ENCODE measurements at places on chromosomes 5 and 9. TPM values are rescaled to one million over a fixed set of nuclear protein-coding genes. Genes with fewer than 3 reads are reported as not detected.

DNA sequence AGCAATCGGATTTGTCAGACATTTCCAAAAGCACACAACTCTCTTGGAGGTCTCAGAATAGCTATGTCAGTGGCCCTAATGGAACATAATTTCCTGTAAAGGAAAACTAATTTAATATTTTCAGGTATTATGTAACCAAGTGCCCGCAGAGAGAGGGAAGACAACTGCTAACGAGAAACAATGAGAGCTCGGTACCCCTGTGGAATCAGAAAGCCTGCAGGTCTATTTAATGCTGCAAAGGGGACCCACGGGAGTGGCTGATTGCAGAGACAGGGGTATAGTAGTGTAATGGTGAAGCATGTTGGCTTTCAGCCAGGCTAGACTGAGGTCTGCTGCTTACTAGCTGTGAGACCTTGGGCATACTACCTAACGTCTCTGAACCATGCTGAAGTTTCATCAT, 508.1 kb upstream of the BRINP1 start:
- no peak for DNase-seq

GRCh38 chr5:91591076-91591475, 208.0 kb upstream of the ARRDC3 start:
- no peak for DNase-seq

DNA sequence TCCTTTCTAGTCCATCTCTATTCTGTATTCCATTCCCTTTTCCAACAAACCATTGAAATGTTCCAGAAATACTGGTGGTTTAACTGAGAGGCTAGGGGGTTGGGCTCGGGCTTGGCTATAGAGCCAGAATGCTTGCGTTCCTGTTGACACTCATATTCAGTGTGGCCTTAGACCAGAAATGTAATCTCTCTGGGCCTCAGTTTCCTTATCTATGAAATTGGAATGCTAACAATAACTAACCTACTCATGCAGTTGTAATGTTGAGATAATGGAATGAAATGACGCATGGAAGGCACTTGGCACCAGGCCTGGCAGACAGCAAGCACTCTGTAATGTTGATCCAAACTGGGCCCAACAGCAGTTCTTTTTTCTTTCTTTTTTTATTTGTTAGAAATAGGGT, 26.8 kb downstream of the JADE2 start:
- no peak for DNase-seq

- no peak for DNase-seq
Observed at GRCh38 chr5:96285823-96286222, 147.2 kb downstream of the PCSK1 start.

DNA sequence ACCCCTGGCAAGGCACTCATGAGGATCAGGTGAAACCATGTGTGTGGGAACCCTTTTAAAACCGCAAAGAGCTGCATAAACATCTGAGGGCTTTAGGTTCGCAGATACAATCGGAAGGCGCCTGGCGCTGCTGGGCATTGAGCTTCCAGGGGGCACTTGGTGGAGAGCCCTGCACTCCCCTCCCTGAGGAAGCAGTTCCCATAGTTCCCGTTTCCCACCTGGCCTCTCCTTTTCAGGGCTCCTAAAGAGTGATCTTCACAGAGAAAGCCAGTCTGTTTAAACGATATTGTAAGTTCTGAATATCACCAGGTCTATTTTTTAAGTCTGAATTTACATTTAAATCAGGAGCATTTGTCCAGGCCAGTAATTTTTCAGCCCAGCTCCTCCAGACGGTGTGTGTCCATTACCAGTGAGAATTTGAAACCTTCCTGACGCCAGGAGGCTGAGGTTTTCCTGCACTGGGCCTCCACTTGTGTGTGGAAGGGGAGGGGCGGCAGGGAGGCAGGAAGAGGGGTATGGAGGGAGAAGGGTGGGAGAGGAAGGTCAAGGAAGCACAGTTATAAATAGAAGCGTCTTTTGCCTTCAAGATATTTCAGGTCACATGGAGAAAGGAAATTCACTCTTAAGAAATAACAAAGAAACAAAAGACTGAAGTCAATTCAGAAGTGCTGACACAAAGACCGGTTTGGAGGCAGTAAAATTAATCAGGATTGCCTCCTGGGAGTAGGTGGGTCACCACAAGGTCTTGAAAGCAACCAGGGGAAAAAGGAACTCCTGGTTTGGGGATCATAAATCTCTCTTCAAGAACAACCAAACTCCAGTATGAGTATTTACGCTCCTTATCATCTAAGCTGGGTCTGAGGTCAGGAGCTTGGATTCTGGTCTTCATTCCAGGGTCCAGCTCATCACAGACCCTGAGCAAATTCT, 14.3 kb upstream of the MGAT1 start:
- DNase-seq: no peak

- DNase-seq: no peak
Observed at GRCh38 chr5:75475364-75475763, 36.1 kb downstream of the CERT1 start.

DNA sequence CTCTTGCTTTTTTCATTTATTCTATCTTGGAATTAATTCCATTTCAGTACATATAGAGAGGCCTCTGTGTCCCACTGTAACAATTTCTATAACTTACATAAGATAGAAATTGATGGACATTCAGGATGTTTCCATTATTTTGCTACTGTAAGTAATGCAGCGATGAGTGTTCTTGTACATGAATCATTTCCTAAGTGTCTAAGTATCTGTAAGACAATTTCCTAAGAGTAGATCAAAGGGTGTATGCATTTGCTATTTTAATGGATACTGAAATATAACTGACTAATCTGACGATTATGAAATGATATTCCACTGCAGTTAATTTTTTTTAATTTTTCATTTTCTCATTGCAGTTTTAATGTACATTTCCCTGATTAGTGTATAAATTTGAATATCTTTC, 23.0 kb upstream of the RBM22 start:
- no peak for DNase-seq

DNA sequence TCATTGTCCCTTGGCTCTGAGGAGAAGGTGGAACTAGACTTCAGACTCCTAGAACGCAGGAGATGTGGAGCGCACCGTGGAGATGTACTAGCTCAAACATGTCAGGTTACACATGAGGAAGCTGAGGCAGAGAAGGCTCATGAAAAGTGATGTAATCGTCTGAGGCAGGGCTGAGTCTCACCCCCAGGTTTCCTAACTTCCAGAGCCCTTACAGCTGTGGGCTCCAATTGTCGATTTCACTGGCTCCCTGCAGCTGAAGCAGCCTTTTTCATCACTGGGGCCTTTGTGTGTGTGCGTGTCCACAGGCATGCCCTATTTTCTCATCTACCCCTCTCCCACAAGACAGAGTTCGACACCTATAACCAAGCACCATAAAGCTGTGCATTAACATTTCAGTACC, 370.6 kb downstream of the NTRK2 start:
- DNase-seq: no peak

- DNase-seq: no peak
Observed at GRCh38 chr5:110371725-110372041, 354.8 kb downstream of the TMEM232 start.

GRCh38 chr5:103283120-103283519, 24.6 kb downstream of the MACIR start:
- no peak for DNase-seq

GRCh38 chr5:52838326-52839015, 50.8 kb downstream of the ITGA1 start:
- no peak for DNase-seq

DNA sequence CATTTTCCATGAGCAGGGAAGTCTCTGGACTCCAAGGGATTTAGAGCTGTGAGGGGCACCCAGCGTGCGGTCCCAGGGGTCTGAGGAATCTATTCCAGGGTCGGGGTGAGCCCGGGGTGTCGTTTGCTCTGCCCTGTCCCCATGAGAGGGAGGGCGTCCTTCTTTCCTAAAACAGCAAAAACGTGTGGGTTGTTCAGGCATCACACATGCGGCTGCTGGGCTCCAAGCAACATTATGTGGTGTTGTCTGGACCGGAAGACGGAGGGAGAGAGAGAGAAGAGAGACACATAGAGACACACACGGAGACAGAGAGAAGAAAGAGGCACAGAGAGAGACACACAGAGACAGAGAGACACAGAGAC, 42.7 kb upstream of the COL5A1 start:
- DNase-seq: no peak

GRCh38 chr5:163506095-163506457, 657 bp downstream of the MAT2B start:
- DNase-seq: no peak

- DNase-seq: peak; percentile 13
Observed at GRCh38 chr5:52693280-52693679, 94.4 kb upstream of the ITGA1 start.

DNA sequence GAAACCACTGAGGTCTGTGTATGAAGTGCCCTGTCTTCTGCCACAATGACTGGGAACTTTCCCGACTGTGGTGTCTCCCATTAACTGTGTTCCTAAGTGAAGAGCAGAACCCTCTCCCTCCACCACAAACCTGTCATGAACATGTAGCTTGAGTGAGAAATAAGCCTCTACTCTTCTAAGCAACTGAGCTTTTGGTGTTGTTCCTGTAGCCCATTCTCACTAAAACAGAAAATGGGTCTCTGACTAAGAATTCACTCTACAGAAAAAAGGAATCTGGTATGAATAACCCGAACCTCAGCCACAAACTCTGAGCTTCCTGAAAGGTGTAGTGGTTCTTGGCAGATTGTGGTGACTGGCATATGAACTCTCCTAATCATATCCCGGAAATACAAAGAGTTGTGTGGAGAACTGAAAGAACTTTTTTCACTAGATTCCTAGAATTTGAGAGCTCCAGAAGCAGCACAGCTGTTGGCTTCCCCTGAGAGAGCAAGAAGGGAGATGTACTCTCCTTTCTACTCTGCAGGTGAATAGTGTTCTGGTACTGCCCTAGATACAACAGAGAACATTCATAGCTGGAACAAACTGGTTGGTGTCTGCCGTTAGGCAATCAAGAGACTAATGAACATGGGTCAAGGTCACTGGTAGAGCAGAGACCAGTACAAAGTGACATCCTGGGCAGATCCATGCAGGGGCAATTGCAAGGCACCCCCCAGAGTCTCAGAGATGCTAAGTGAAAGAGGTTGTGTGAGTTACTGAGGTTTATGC, 283.8 kb downstream of the PDE4D start:
- DNase-seq: no peak

DNA sequence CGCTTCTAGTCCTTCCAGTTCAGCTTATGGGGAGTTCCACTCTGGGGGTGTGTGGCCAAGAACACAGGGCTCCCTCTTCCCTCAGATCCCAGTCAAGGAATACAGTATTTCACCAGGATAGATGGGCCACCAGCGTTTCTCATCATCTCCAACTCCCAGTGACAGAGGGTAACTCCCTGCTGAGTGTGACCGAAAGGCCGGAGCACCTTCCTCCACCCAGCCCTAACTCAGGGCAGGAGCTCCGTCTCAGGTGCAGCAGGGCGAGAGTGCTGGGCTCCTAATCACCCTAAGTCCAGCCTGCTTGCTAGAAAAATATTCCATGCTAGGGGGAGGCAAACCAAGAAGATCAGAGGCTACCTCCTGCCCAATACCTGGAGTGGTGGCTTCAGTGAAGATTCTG, 102.6 kb downstream of the ADAMTS2 start:
- no peak for DNase-seq

GABBR2 gene
- total RNA-seq: 7.3 TPM

HTR1A gene
- not detected for total RNA-seq

MTRR gene
- total RNA-seq: 69.5 TPM

HEXB gene
- total RNA-seq: 304 TPM

LCP2 gene
- not detected for total RNA-seq

Data from NCI-H460 (cell line).